ENCODE measurements at places on chromosomes 3 and 15.

GRCh38 chr3:100231668-100232067 is 29.1 kb upstream of the TBC1D23 start:
- no peak for DNase-seq

DNA sequence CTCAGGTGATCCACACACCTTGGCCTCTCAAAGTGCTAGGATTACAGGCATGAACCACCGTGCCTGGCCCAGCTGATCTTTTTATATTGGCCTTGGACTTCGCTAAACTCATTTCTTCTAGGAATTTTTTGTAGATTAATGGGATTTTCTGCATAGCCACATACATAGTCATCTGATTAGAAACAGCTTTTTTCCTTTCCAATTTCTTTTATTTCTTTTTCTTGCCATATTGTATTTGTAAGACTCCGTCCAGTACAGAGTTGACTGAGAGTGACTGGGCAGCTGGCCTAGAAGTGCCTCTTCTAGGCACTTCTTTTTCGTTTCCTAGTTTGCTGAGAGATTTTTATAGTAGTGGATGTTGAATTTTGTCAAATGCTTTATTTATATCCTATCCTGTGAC is 37.4 kb downstream of the ARIH1 start:
- DNase-seq, result no peak

- DNase-seq, result no peak
Measured at GRCh38 chr3:108008106-108008505, 82.7 kb downstream of the CD47 start.

DNA sequence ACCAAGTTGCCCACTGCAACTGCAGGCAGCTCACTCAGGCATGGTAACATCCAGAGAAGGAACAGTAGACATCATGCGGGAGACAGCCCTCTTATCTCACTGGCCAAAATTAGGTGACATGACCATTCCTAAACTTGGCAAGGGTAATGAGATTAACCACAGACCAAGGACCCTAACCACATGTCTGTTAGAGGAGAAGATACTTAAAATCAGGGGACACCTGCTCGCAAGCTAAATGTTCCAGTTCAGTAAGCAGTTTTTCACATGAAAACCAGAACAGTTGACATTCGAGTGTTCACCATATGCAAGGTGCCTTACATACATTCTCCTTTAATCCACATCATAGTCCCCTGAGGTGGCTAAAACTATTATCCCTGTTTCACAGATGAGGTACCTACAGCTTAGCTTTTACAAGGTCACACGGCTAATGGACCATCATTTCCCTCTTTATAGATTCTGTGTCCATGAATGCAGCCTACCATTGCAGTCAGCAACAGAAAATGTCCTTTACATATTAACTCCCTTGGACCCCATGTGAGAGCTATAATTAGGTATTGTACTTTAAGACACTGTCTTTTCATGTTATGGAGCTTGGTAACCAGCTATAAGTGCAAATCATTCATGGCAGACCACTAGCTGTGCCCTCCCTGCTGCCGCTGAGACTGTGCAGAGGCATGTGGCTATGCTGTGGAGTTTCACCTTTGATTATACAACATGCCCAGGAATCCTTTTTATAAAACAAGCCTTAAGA is 154.1 kb downstream of the LIPC start:
- no peak for DNase-seq

DNA sequence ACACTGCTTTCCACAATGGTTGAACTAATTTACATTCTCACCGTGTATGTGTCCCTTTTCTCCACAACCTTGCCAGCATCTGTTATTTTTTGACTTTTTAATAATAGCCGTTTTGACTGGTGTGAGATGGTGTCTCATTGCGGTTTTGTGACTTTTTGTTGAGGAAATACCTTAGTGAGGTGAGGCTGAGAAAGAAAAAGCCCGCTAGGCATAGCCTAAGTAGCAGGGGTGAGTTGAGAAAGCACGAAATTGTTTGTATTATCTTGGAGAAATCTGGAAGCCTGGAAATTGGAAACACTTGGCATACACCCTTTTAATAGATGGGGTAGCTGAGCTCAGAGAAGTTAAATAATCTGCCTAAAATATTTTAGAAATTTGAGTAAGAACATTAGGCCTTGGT is 61.5 kb upstream of the CFAP161 start:
- DNase-seq, result no peak
